ENCODE measurements at places on chromosomes 3 and 15.
A peak's percentile ranks its signal among the peaks of the same experiment; 100 is the strongest.

GRCh38 chr3:10985181-10985580, 7.4 kb upstream of the SLC6A1 start:
- no peak for DNase-seq

DNA sequence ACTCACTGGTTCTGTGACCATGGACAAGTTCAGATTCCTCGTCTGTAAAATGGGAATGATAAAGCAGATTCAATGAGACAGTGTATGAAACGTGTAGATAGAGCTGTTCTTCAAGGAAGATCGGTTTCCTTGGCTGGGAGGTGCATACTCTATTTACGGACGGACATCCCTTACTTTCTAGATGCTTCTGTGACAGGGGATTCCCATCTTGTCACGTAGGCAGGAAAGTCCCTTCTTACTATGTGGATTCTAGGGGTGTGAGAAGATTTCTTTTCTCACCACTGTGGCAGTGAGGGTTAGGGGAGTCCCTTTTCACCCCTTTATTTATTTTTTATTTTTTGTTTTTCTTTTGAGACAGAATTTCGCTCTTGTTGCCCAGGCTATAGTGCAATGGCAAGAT, 180.9 kb upstream of the TBL1XR1 start:
- DNase-seq, result peak; percentile 20

GRCh38 chr3:173748105-173748504, 350.6 kb downstream of the NLGN1 start:
- no peak for DNase-seq

DNA sequence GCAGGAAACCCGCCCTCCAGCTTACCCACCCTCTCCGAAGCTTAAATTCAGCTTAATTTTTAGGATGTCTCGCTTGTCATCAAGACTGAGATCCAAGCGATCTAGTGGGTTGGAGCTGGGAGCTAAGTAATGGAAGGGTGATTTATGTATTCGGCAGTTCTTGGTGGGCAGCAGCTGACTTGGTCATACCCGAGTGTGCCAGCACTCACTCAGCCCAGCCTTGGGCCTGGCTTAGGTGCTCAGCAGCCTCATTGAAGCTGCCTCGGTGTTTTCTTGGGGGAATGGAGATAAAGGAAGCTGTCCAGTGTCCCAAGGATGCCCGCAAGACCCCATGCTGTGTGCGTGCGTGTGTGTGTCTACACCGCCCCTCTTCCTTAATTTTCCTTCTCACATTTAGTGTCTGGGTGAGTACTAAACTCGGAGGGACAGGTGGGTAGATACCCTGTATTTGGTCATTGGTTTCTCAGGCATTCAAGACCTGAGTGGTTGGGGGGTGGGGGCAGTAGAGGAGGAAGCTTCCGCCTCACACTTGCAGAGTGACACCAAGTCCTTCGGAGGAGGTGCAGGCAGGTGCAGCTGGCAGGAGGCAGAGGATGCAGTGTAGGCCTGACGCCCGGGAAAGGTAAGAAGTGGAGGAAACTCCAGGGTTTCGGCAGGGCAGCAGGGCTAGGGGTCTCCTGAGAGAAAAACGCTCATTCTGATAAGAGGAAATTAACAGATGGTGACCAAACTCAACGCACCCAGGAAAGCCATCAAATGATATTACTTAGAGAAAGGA, 92.8 kb downstream of the PCSK6 start:
- no peak for DNase-seq

DNA sequence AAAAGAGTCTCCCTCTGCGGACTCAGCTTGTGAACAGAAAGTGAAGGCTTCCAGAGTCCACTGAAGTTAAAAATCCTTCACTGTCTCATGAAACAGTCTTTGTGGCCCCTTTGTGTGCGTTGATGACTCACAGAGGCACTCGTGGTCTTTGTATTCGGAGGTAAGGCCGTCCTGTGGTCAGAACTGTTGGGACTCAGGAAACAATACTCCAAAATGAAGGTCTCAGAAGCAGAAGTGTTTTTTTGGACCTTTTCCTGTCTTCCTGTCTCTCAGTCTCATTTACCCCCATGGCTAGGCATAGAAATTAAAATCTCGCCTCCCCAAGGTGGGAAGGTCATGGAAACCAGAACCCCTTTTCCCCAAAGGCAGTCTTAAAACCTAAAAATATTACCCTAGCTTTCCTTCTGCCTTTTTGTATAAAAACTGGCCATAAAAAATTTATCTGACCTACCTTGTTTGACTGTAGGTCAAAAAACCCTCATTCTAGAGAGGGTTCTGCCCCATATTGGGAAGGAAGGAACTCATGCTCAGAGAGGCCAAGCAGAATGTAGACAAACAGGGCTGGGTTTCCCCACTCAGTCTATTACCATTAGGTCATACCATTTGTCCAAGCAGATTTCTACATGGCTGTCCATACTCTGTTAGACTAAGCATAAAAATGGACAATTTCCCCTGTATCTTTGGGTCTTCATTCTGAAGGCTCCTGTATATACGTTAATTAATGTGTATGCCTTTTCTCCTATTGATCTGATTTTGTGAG, 19.1 kb upstream of the EPB42 start:
- DNase-seq, result no peak

DNA sequence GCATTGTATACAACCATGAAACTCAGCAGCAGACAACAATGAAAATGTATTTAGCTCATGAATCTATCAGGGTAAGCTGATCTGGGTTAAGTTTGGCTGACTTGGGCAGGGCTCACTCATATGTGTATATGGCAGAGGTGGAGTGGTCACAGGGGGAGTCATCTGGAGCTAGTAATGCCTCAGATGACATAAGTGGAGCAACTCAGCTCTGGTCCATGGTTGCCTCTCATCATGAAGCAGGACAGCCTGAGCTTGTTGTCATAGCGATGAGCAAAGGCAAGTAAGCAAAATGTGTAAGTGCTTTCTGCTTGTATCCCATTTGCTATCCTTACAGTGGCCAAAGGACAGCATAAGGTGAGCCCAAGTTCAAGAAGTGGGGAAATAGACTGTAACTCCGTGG, 64.5 kb downstream of the ALCAM start:
- no peak for DNase-seq

- no peak for DNase-seq
Observed at GRCh38 chr3:65436580-65436979, 602.1 kb downstream of the MAGI1 start.

DNA sequence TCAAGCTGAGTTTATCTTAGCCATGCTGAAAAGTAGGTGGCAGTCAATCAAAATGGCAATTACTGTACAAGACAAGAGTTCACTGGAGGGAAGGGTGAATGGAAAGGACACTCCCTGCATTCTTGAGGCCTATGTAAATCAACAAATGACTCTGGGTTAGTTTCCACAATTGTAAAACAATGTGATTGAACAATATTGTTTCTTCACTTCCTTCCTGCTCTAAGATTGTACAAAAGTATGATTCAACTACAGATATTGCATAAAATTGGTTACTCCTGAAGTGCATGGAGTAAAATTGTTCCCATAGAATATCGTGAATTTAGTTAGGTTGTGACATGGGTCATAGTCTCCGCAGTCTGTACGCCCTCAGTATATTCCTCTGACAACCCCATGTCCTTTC, 277.6 kb downstream of the LPP start:
- no peak for DNase-seq

- no peak for DNase-seq
Observed at GRCh38 chr15:72058585-72058984, 59.4 kb downstream of the MYO9A start.

DNA sequence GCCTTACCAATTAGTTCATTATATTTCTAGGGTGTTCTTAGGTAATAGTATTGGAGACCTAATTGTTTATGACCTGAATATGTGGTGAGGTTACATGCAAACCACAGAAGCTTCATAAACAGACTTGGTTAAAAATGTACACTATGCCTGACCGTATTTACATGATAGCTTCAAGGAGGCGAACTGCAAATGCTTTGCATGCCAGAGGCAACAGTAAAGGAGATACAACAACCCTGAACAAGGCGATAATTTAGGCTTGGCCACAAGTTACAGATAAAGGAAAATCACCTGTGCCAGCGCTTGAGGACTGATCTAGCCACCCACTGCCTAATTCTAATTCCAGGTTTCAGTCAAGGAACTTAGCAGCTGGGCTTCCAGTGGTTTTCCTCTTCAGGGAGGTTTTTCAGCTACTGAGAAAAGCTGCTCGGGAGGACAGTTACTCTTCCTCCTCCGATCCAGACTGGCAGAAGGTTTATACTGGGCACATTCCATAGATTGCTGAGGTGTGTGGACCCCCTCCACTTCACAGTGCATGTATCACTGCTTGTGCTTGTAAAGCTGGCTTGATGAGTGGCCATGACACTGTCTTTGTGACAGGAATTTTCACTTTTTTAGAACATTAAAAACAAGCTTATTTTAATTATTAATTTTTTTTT, 95.6 kb downstream of the DHX36 start:
- DNase-seq, result no peak

- DNase-seq, result no peak
Observed at GRCh38 chr3:10978956-10979355, 13.6 kb upstream of the SLC6A1 start.

DNA sequence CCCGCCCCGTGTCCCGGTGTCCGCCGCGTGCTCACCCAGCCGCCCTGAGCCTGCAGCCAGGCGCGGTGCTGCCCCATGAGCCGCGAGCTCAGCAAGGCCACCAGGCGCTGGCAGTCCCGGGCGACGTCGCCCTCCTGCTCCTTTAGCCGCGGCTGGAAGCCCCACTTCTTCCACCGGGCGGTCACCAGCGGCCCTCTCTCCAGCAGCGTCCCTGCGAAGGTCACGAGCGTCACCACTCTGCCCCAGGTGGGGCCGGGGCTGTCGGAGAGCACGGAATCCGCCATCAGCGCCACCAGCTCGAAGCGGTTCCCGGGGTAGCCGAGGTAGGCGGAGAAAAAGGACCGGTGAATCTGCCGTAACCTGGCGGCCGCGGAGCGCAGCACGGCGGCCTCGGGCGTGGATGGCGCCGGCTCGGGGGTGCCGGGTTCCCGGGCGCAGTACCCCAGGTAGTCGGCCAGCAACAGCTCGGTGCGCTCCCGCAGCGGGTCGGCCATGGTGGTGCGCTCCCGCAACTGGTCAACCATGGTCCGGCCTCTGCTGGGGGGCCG, 298 bp downstream of the BCL2L10 start:
- peak; percentile 51 for DNase-seq

DNA sequence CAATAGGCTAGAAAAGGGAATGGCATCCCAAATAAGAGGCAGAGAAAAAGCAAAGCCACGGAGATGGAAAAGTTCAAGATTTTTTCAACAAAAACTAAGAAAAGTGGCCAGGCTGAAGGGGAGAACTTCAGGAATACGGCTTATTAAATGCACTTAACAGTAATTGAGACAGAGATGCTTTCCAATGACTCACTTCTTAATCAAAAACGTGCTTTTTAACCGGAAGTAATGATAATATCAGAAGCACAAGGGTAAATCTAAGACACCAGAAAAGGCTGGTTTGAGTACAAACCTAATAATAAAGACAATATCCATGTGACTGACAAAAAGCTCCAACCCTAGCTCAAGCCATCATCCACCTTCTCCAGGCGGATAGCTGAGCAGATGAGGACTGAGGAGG, 24.8 kb upstream of the ACTC1 start:
- no peak for DNase-seq

DNA sequence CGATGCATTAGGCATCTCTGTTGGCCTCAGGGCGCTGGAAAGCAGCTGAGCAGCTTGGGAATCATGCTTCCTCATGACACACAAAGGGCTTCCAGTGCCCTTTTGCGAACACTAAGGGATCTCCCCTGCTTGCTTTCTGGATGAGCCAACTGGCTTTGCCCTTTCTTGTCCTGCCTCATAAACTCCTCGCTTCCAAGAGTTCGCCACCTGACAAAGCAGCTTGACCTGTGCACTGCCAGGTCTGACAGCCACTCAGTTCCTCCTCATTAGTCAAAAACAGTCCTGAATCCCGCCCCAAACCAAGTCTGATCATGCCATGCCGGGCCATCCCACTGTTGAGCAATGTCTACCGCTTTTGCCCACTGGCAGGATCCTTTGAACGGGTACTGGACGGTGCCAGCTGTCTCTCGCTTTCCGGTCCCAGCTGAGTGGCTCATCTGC, 265.4 kb upstream of the LYSMD4 start:
- no peak for DNase-seq

- no peak for DNase-seq
Observed at GRCh38 chr15:28260722-28261121, 61.3 kb downstream of the HERC2 start.

DNA sequence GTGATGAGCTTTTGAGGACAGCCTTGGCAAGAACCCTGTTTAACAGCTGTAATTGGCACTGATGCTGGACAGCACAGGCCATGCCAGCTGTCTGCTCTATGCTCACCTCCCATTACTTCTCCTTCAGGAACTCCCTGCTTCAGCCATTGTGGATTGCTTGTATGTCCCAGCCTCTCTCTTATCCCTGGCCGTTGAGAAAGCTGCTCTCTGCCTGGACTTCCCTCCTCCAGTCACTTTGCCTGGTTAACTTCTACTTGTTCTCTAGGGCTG, 444.5 kb downstream of the EPHB1 start:
- DNase-seq, result no peak

DNA sequence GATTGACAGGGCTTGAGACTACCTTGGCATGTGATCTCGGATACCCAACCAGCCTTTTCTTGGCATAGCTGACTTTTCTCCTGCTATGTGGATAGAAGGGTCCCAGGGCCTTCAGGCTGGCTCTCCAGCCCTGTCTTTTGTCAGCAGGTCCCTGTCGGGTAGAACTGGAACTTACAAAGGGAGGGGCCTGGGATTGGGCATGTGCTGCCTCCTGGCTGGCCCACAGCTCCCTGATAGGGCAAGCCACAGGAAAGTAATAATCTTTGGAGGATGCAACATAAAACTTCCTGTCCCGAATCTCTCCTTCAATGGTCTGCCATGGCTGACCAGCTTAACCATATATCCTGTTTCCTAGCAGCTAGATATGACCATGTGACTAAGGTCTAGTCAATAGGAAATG, 89.1 kb downstream of the ABHD5 start:
- DNase-seq, result no peak

DNA sequence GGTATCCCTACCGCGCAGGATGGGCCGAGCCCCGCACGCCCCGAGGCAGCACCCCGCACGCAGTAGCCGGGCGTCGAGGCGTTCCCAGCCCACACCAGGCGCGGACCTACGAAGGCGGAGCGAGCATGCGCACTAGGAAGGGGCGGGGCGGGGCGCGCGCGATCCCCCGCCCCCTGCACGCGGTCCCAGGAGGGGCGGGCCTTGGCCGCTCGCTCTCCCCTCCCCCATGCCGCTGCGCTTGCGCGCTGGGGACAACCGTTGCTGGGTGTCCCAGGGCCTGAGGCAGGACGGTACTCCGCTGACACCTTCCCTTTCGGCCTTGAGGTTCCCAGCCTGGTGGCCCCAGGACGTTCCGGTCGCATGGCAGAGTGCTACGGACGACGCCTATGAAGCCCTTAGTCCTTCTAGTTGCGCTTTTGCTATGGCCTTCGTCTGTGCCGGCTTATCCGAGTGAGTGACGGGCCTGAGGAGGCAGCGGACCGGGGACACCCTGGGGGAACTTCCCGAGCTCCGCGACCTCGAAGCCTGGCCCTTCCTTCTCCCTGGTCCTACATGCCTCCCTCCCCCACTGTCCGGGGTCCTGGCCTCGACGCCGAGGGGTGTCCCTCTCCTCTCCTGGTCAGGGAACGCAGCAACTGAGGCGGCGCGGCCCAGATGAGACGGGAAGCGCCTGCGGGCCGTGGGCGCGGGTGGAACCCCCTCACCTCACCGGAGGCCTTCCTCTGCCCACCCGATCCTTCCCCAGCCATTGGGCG, at the start of gene SPESP1:
SPESP1 (plus strand) TSS at position 258 of the 755 bp plus-strand sequence; CDS start at position 387, 129 bp downstream.
- DNase-seq, result peak; percentile 41

- DNase-seq, result no peak
Observed at GRCh38 chr3:16520970-16521881, 7.7 kb upstream of the RFTN1 start.

Measured in CD4-positive, alpha-beta memory T cell (primary cell).